ENCODE measurements at places on chromosomes 2 and 18. TPM values are rescaled to one million over a fixed set of nuclear protein-coding genes. Genes with fewer than 3 reads are reported as not detected.

The SERPINB2 gene
- total RNA-seq: not detected

The MEP1B gene
- total RNA-seq: not detected

The IL1R1 gene
- total RNA-seq: 0.68 TPM

DNA sequence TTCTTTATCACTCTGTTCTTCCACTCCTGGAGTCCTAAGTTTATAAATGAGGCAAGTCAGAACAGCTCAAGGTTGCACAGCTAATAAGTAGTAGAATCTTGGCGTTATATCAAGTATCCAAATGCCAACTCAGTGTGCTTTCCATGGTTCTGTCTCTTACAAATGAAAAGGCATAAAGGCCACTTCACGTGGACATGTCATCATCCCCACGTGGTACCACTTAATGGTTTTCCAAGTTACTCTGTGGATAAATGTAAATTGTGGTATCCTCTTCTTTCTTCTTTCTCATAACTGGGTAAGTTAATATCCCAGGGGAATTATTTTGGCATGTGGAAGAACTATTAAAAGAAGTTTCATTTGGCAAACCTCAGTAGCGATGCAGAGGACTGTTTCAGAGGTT is 131.5 kb upstream of the L3MBTL4 start:
- H3K4me1 ChIP-seq: no peaks in the 10 kb centered on the region
- no peaks in the 10 kb centered on the region for H3K27me3 ChIP-seq
- no peak overlapping the region for H3K4me3 ChIP-seq

DNA sequence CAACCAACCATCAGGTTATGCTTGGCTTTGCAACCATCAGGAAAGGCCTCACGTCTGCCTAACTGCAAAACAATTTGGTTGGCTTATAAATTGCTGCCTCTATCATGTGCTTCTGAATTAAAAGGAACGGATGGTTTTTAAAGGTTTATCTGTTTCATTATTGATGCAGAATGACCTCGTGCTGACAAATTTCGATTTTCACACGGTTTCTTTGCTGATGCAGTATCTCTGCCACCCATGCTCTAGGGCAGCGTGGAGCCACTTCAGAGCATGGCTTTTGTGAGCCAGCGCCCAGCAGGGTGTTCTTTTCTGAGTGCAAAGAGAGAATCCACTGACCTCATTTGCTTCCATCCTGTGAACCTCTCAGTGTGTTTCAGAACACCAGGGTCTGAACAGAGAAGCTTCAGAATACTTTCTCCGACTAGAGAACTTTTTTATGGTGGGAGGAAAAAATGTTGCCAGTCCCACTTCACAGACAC is 143.1 kb upstream of the L3MBTL4 start:
- no peak overlapping the region for H3K27ac ChIP-seq
- peaks cover 2% of the 10 kb centered on the region for H3K27me3 ChIP-seq
- no peak overlapping the region for H3K4me3 ChIP-seq
- H3K4me1 ChIP-seq: no peaks in the 10 kb centered on the region
- H3K36me3 ChIP-seq: no peaks in the 10 kb centered on the region

DNA sequence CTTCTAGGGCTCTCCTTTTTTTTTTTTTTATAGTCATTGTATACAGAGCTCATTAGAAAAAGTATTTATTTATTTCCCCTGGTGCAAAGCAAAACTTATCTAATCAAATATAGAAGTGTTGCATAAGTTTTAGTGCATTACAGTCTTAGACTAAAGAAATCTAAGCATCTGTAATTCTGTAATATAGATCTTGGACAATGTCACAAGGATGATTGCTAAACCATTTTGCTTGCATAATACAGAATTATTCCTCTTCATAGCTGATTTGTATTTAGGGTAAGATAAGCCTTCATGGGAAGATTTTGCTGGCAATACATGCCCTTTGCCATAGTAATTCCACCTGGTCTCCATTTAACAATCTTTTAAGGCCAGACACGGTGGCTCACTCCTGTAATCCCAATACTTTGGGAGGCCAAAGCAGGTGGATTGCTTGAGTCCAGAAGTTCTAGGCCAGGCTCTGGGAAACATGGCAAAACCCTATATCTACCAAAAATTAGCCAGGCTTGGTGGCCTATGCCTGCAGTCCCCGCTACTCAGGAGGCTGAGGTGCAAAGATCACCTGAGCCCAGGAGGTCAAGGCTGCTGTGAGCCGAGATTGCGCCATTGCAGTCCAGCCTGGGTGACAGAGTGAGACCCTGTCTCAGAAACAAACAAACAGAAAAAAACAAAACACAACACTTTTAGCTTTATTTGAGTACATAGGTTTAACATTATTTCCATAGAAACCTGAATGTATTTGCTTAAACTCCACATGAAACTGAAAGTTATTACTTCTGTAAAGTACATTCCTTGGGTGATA is 2.2 kb upstream of the ACADL start:
- no peaks in the 10 kb centered on the region for H3K36me3 ChIP-seq
- H3K27ac ChIP-seq: no peak overlapping the region
- no peak overlapping the region for H3K4me3 ChIP-seq
- peaks cover 10% of the 10 kb centered on the region for H3K27me3 ChIP-seq
- DNase-seq: no peak
- peaks cover 3% of the 10 kb centered on the region for H3K4me1 ChIP-seq

DNA sequence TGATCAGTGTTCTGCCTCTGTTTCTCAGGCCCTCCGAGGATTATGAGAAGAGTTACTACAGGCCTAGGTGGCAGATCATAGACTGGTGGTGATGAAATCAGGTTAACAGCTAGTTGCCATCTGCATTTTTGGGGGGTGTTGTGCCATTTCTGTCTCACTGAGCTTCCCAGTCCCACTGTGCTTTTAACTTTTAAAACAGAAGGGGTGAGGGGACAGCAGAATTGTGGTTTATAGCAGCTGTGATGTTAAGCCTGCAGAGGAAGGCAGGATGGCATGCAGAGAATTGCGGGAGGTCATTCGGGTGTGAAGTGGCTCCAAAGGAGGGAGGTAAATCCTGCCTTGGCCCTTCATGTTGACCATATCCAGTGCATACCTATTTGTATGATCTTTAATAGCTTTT is 5.0 kb downstream of the CAB39 start:
- H3K27ac ChIP-seq: no peak overlapping the region
- no peak overlapping the region for H3K4me3 ChIP-seq
- DNase-seq: no peak
- peaks cover 37% of the 10 kb centered on the region for H3K4me1 ChIP-seq
- H3K36me3 ChIP-seq: peaks cover 5% of the 10 kb centered on the region

GRCh38 chr2:25976983-25977741 is 5.1 kb downstream of the KIF3C start:
- H3K36me3 ChIP-seq: no peaks in the 10 kb centered on the region
- H3K27ac ChIP-seq: no peak overlapping the region
- H3K4me3 ChIP-seq: no peak overlapping the region
- no peak for DNase-seq
- H3K4me1 ChIP-seq: peaks cover 10% of the 10 kb centered on the region

- no peak for DNase-seq
- H3K36me3 ChIP-seq: no peaks in the 10 kb centered on the region
- H3K27ac ChIP-seq: no peak overlapping the region
Measured at GRCh38 chr2:172113617-172114016, 10.9 kb upstream of the DLX2 start.

- H3K27ac ChIP-seq: no peak overlapping the region
- H3K4me3 ChIP-seq: no peak overlapping the region
- H3K27me3 ChIP-seq: no peaks in the 10 kb centered on the region
- H3K36me3 ChIP-seq: no peaks in the 10 kb centered on the region
- DNase-seq: no peak
Measured at GRCh38 chr2:77520641-77521547, 1.3 kb downstream of the LRRTM4 start.

DNA sequence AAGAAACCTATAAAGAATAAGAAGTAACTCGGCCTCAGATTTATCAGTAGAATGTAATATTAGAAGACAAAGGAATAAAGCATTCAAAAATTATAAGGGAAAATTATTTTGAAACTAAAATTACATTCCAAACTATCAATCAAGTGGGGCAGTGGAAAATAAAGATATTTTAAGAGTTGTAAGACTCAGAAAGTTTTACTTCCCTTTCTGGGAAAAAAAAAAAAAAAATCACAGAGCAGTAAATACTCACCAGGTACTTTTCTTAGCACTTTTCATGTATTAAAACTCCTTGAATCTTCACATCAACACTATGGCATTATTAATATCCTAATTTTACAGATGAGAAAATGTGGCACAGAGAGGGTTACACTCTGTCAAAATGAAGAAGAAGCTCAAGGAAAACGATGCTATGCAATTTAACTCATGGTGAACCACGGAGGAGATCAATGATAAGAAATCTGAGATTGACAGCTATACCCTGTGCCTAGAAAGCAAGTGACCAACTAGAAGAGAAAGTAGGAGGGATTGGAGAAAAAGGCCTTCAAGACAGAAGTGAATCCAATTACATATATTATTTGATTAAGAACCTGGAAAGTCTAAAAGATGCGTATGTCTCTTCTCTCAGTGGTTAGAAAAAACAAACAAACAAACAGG is 238.9 kb upstream of the ID2 start:
- peaks cover 45% of the 10 kb centered on the region for H3K4me1 ChIP-seq
- no peaks in the 10 kb centered on the region for H3K27me3 ChIP-seq
- no peak for DNase-seq
- no peak overlapping the region for H3K27ac ChIP-seq

DNA sequence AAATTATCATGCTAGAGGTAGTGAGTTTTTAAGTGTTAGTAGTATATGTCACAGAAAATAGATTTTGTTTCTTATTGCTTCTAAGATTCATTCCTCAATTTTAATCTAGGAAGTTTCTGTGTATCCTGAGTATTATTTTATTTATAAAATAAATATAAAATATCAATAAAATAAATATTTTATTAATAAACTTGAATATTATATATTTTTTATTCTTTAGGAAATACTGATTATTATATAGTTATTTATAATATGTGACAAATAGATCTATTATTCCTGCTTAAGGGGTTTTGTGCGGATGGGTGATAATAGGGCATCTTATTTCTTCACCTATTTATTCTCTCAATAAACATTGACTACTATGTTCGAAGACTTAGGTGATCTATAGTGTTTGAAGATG is 191.0 kb downstream of the ZNF407 start:
- no peak overlapping the region for H3K27ac ChIP-seq
- no peak overlapping the region for H3K4me3 ChIP-seq
- H3K36me3 ChIP-seq: peaks cover 3% of the 10 kb centered on the region

- no peaks in the 10 kb centered on the region for H3K4me1 ChIP-seq
- no peak for DNase-seq
- H3K36me3 ChIP-seq: no peaks in the 10 kb centered on the region
- H3K27me3 ChIP-seq: no peaks in the 10 kb centered on the region
Measured at GRCh38 chr2:9385841-9386240, 37.5 kb downstream of the ITGB1BP1 start.

Measured in natural killer cell (primary cell).